ENCODE measurements at places on chromosomes 3 and 15.

- DNase-seq, result no peak
Observed at GRCh38 chr15:84929795-84930603, 45.5 kb downstream of the SLC28A1 start.

DNA sequence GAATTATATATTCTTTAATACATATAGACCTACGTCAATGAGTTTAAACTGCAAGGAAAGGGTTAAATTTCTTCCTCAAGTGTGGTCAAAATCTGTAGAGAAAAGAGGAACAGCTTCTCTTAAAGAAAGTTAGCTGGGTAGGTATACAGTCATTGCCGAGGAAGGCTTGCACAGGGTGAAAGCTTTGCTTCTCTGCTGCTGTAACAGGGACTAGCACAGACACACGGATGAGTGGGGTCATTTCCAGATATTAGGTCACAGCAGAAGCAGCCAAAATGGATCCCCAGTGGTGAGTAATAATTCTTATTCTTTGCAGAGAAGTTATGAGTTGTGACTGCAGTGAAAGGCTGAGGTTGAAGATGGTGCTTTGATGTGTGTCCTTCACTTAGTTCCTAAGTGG is at the start of gene CD86:
Gene CD86 (plus strand): TSS at position 148 of the 400 bp plus-strand sequence. CDS start 128 bp downstream, at position 276.
- no peak for DNase-seq

DNA sequence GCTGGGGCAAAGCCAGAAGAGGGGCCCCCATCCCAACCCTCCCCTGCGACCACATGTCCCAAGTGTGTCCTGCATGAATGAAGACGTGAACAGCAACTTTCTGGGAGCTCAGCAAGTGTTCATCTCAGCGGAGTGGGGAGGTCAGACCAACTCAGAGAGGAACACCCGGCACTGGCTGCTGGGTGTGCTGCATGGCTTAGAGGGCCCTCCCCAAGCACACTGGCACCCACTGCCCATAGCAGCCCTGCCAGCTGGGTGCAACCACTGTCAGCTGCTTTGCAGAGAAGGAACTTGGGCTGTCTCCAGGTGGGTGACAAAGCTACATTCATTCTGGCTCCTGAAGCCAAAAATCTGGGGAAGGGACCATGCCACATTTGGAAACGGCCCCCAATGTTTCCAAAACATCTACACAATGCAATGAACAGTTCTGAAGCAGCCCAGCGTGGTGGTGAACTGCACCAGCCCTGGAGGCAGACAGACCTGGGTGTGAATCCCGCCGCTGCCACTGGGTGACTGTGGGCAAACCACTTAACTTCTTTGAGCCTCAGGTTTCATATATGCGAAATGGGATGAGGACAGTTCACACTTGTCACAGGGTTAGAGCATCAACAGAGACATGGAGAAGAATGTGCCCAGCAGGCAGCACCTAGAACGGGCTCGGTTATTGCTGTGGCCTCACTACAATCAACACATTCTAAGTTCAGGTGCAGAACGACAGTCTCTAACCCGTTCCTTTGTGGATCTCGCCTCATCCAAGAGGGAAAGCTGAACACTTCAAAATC is 145.4 kb downstream of the NUP210 start:
- DNase-seq, result no peak

- no peak for DNase-seq
Observed at GRCh38 chr3:101824702-101825101, 24.6 kb upstream of the NFKBIZ start.

DNA sequence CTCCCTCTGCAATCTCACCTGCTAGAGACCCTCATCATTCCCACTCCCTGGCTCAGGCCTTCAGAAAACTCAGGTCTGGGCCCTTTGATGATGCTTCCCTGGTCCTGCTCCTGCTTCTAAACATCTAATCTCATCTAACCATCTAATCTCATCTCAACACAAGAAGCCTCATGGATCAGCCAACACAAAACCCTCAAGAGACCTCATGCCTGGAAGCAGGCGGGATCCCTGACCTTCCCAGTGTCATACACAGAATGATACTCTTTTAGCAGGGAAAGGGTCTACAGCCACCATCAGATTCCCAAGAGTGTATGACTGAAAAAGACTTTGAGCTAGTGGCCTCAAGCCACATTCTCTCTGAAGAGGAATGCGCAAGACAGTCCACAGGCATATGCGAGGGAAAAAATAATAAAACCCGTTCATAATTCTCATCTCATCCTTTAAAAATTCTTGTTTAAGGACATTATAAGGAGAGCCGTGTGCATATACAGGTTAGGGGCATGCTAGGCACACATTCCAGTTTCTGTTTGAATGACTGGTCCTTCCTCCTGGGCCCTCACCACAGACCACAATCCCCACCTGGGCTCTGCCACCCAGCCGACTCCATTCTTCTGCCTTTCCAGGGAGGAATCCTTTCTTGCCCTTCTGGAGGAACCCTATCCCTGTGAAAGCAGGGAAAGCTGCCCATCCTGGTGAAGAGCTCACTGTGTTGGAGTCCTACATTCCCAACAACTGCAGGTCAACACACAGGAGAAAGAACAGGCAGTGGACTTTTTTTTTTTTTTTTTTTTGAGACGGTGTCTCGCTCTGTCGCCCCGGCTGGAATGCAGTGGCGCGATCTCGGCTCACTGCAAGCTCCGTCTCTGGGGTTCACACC is 2.2 kb downstream of the ZXDC start:
- DNase-seq, result no peak

DNA sequence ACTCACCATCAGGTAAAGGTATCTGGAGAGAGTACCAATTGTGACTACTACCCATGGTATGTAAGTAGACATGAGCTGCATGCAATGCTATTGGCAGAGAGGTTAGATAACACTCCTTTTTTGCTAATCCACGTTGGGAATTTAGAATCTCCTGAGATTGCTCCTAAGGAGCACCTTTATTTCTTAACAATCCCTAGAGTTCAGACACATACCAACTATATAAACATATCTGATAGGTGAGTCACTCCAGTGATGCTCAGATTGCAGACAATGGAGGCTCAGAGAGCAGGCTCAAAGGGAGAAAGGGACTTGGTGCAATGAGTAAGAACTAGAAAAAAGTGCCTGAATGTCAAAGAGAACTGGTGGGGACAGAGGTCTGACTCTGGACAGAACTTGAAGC is 47.0 kb upstream of the LRRFIP2 start:
- no peak for DNase-seq
